CD4-positive, alpha-beta memory T cell (primary cell): ENCODE measurements at places on chromosomes 6 and 20.

DNA sequence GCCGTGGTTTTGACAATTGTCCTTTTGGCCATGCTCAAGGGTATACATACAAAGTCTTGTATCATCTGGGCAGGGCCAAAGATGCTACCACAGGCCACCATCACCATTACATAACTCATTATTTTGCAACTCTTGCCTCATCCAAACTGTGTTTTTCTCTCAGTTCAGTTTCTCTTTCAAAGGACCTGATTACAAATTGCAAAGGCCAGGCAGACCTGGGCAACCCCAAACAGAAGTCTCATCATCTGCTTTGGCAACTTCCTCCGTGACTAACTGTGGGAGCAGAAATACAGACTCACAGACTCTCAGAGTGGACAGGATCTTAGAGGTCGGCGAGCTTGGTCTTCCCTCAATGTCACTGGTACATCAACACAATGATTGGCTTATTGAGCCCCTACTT, 117.8 kb upstream of the NEDD9 start:
- DNase-seq: no peak

- no peak for DNase-seq
Observed at GRCh38 chr20:17380801-17381200, 150.4 kb downstream of the BFSP1 start.

DNA sequence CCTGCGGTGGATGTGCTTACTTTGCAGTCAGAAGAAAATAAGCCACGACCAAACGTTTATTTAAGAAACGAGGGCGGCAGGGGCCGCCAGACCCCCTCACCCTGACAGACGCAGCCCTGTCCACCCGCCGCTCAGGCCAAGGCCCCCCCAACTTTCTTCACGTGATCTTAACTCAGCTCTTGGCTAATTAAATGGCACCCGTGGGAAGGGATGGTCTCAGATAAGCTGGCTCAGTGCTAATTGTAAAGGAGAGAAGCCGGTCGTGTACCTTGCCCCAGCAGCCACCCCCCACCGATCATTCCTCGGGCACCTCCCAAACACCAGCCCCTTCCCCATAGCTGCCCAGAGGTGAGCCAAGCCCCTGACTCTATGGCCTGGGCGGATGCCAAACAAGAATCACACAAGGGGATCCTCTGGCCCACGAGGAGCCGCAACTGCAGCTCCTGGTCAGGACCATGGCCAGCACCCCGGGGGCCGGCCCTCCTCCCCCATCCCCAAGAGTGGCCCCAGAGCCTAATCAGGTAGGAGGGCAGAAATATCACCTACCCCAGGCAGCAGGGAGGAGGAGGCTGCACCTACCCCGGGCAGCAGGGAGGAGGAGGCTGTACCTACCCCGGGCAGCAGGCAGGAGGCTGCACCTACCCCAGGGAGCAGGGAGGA, 11.2 kb downstream of the KCNQ2 start:
- DNase-seq: no peak

GRCh38 chr6:90689172-90689571, 102.3 kb upstream of the MAP3K7 start:
- no peak for DNase-seq

DNA sequence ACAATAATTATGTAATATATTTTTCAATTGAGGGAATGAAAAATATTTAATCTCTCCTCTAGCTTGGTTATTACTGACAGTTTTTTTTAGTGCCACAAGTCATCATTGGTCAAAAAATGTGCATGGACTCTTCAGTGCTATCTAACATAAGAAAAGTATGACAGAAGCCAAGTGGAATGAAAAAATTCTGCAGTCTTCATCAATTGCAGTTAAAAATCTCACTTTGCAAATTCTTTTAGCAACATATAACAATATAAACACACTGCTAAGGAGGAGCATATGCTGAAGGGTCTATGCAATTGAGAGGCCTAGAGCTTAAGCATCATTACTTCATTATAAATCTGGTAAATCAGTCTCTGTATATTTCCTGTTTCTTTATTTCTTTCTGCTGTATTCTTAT, 175.1 kb downstream of the ARHGAP18 start:
- no peak for DNase-seq

GRCh38 chr6:73131706-73132105, 93.6 kb downstream of the KHDC1L start:
- DNase-seq: no peak

GRCh38 chr6:7324520-7324919, 11.5 kb upstream of the SSR1 start:
- DNase-seq: no peak

- no peak for DNase-seq
Observed at GRCh38 chr6:157527471-157527907, 146.5 kb downstream of the ZDHHC14 start.

DNA sequence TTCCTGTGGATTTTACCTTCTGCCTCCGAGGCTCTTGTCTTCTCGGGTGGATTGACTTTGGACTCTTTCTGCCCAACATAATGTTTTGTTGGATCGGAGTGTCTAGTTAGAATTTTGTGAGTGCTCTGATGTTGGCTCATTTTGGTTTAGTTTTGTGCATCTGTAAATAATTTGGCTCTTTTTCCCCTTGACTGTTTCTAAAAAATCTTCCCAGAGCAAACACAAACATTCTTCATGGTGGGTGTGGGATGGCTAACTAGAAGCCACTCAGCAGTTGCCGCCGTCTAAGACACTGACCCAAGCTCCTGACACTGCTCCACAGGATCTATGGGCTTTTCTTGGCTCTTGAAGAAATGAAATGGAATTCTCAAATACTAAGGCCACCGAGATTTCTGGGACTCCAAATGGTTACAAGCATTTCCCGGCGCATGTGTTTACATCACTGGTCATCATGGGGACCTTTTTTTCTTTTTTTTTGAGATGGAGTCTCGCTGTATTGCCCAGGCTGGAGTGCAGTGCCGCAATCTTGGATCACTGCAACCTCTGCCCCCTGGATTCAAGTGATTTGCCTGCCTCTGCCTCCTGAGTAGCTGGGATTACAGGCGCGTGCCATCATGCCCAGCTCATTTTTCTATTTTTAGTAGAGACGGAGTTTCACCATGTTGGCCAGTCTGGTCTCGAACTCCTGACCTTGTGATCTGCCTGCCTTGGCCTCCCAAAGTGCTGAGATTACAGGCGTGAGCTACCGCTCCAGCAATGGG, 92.0 kb upstream of the FRMD1 start:
- DNase-seq: no peak

GRCh38 chr20:62658593-62659178, 16.4 kb downstream of the SLCO4A1 start:
- DNase-seq: no peak

DNA sequence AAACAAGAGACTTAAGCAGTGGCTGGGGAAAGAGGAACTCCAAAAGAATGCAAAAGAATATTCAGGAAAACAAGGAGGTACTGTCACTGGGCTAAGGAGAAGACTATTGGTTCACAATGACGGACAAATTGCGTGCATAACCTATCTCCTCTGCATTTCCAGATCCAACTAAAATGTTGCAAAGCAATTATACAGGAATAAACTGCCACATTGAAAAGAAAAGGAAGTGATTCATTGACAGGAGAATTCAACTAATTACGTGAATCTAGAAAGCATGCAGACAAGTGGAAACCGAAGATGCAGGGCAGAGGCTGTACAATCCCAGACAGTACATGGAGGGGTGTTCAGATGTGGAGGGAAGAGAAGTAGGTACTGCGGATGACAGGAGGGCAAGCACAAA, 152.8 kb upstream of the RIPOR2 start:
- DNase-seq: no peak

- no peak for DNase-seq
Observed at GRCh38 chr6:90892271-90892670, 305.4 kb upstream of the MAP3K7 start.

DNA sequence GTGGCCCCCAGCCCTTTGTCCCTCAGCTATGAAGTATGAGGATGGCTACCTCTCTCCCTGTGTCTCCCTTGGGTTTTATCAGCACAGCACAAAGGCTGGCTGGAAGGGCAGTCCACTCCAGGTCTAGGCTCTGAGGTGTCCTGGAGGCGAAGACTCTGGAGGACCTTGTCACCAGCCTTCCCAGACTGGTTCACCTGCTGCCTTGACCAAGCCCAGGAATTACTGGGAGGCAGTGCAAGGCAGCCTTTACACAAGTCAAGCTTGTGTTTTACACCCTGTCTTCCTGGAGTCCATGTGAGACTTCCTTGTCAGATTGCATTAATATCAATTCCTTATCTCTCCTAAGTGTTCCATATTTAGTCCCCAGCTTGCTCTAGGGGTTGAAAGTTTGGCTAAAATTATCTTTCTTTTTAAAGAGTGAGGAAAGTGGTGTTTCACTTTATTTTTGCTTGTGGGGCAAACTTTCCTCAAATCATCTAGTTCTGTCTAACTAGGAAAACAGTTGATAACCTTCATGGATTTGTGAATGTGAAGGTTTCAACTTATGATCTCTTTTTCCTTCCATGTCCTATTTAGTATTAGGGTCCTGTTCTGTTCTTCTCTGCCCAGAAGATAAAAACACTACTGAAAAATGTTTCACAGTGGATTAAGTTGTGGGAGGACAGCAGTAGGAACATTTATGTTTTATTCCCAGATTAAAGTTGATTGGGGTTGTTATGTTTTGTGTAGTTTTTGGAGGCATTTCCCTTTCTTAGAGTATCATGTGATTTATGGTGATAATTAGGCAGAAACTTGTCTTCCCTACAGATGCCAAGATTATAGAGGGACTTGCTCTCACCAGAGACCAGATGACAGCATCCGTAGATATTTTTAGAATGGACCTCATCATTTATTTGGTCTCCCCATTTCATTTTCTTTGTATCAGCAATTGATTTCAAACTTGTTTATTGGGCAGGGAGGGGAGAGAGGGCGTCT, 114.8 kb downstream of the FOXO3 start:
- no peak for DNase-seq

GRCh38 chr6:26123675-26123946, 36.4 kb downstream of the HFE start:
- DNase-seq: no peak

DNA sequence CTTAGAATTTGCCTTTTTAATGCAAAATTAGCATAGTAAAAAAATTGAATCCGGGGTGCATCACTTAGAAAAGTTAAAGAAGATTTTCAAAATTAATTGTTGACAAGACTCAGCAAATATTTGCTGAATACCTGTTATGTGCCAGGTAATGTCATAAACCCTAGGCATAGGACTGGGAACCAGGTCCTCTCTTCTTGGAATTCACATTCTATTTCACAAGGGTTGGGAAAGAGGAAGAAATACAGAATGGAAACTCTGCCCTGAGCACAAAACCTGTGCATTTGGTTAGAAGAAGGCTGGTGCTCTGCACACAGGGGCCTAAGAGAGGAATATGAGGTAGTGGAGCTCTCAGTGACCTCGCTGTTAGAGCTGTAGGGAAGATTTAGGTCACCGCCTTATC, 573.8 kb upstream of the AGPAT4 start:
- no peak for DNase-seq

- no peak for DNase-seq
Observed at GRCh38 chr6:43468240-43468639, 9.1 kb upstream of the TJAP1 start.

GRCh38 chr6:149060985-149061760, 256.3 kb upstream of the TAB2 start:
- DNase-seq: no peak

DNA sequence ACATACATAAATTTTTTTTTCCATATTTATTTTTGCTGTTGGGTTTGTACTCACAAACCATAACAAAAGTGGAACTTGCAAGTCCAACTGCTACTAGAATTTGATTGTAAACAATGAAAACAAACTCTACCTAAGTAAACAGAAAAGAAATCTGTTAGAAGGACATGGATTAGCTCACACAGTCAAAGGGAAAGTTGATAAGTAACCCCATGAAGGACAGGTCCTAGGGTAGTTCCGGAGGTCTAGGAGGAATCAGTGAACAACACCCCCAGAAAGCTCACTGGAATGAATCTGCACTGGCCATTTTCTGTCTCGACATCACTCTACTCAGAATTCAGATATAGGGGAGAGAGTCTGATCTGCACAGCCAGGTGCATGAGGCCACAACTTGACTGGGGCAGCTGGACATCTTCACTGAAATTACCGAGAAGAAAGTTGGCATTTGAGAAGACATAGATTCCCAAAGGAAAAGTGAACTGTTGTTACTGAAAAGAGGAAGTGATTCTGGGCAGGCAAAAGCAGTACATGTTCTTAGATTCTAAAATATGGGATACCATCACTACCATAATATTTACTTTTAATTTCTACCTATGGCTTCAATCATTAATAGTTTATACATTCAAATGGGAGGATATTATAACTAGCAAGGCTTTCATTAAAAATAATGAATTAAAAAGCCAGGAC, 76.4 kb downstream of the HMGN3 start:
- no peak for DNase-seq

DNA sequence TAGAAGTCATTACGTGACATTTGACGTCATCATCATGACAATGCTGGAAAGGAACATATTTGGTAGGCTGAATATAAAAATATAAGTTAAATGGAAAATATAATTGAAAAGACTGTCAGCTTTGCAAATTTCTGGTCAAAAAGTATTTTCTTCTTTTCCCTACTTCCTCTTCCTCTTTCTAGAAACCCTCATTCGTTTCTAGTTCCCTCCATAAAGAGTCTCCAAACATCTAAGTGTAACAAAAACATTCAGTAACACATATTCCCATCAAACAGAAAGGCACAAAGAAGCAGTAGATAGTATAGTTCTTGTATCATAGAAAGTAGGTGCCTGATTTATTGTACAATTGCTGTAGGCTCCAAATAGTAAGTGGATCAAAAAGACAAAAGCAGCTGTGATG, 150.8 kb upstream of the FAM83B start:
- no peak for DNase-seq

- DNase-seq: peak; percentile 68
Observed at GRCh38 chr6:33118525-33119123, 42.8 kb downstream of the HLA-DPB1 start.

DNA sequence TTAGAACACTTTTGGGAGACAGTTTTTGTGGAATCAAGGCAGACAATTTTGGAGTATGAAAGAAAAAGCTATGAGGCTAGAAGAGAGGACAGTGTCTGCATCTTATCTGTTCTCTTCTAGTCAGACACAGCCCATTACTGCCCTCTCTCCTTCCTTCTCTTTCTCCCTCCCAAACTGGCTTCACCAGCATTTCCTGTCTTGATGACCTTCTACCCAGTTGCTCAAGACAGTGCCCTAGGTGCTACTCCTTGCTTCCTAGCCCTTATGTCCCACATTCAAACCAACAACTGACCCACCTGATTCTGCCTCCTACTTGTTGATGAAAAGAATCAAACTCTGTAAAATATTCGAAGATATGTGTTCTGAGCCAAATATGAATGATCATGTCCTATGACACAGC, 116.4 kb upstream of the RIPOR2 start:
- DNase-seq: no peak
